ENCODE measurements at places on chromosomes 7 and 10.

- DNase-seq = no peak
Observed at GRCh38 chr10:74238031-74238431, 87.0 kb downstream of the ADK start.

- DNase-seq = no peak
Observed at GRCh38 chr7:122412441-122412840, 107.9 kb upstream of the FEZF1 start.

DNA sequence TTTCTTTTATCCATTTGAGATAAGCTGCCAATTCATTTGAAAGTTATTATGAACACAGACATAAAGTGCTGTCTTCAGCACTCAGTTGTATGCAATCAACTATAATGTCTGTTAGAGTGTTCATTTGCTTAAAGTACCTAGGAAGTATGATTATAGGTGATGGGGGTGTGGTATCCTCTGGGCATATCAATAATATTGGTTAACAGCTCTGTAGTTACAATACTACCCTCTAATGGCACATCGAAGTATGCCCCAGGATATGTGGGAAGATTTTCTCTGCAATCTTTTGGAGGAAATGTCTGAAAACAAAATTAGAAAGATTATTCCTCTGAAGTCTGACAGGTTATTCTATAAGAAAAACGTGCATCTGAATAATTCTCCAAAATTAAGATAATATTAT, 429.7 kb downstream of the ARL4A start:
- DNase-seq = no peak

GRCh38 chr7:26284995-26285632, 6.5 kb upstream of the SNX10 start:
- no peak for DNase-seq

DNA sequence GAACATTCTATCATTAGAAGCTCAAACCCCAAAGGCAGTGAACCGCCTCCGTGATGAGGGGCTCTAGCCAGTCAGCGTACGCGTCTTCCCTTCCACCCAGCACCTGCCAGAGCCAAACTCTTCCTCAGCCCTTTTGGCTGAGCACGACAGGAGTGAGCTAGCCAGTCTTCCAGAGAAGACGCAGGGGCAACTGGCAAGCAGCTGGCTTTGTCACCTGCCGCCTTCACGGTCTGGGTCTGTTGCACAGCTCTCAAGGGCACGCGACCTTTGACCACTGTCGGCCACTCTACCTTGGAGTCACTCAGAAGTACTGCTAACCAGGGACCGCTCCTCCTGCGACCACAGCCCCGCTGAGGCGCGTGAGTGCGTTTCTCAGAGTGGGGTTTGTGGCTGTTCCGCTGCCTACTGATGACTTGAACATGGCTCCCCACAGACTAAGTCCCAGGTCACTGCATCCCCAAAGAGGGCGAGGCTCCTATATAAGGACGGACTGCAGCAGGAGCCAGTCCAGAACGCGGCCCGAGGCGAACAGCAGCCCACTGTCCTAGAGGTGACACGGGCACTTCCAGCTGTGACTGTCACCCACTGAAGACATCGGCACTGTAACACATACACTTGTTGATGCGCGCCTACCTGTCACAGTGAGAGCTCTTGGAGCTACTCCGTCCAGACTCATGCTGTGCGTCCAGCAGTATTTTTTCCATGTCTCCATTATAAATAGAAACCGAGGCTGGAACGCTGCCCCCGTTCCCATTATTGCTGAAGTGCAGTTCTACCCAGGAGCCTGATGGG, 8.4 kb downstream of the BNIP3 start:
- DNase-seq = no peak

DNA sequence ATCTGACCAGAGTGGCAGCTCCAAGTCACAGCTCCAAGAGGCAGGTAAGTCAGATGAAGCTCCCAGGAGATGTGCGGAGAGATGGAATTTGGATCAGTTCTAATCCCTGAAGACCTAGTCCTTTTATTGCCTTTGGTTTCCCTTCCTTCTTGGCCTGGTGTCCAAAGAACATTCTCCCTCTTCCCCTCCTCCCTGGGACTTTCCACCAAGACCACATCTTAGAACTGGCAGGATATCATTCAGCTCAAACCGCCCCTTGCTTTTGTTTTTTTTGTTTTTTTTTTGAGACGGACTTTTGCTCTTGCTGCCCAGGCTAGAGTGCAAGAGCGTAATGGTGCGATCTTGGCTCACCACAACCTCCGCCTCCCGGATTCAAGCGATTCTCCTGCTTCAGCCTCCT, 190.8 kb downstream of the GFRA1 start:
- DNase-seq = no peak

DNA sequence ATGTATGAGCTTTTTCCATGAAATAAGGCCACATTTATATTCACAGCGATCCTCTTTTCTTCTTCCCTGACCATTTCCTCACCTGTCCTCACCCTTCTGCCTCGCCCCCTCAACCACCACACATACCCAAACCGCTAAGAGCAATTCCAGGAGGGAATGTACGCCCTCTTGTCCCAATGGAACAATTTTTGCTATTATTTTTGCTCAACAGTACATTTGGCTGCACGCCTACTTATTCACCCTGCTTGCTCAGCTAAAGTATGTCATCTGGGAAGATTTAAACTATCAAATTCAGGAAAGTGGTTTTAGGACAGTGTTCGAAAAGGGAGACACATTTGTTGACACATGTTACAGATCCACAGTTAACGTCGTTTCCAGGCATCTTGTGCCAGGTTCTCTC, 252.7 kb downstream of the NEBL start:
- no peak for DNase-seq

DNA sequence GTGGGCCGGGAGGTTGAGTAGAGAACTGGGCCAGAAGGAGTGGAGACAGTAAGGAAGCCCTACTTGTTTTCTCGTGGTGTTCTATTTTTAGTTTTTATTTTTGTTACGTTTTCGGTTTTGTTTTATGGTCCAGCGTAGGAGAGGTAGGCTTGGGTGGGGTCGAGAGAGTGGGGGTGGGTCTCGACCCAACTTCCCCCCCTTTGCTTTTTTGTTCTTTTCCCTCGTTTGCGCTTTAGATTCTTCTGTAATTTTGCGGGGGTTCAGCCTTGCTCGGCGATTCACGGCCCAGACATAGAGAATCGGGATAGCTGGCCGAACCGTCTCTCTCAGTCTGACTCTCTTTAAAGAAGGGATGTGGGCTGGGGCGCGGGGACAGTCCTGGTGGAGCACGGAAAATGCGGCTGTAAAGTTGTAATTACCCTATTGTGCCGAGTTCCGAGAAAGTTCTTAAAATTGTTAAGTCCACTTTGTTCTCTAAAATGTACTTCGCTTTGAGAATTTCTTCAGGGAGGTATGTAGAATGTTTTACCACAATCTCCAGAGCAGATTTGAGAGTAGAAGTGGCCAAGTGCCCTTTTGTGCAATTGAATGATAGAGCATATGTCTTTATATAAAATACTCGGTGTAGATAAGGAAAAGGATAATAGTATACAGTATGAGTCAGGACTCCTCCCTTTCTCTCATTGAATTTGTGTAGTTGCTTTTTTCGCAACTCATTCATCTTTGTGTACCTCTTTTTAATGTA, 816 bp downstream of the DMTF1 start:
- DNase-seq = no peak

DNA sequence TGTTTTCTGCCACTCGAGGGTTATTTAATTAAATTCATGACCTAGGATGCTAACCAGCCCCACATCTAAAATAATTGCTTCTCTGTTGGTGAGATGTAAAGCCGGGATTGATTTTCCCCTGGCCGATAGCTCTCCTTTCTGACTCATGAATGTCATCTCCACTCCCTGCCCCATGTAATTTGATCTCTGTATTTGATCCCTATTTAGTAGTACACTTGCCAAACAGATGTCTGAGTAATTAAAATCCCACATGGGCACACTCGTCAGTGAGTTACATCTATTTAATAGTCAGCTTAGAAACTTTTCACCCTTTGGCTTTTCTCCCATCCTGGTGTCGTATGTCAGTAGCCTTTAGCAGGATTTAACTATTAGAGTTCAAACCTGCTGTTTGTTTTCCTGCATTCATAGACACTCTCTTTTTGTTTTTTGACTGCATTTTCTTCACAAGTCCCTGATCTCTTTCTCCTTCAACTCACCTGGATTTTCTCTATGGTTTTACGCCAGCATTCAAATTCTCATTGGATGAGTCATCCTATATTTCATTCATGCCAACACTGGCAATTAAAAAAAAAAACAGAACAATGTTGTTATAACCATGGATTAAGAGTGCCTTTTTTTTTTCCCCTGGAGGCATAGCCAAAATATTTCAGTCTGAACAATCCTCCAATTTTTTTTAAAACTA, 82.7 kb downstream of the SPAG6 start:
- peak; percentile 91 for DNase-seq

DNA sequence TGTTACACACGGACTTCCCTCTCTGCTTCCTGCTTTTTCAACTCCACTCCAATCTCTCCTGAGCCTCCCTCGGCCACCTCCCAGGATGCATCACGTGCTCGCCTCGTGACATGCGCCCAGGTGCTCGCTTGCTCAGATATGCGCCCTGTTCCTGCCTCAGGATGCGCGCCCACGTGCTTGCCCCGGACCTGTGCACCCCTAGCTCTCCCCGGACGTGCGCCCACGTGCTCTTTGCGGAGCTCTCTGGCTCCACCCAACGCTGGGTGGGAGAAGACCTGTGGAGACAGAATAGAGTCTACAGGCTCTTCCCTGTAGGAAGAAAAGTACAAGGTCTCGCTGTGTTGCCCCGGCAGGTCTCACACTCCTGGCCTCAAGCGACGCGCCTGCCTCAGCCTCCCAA, 23.1 kb downstream of the PARD3 start:
- no peak for DNase-seq

GRCh38 chr7:155097338-155097737, 27.2 kb downstream of the HTR5A start:
- no peak for DNase-seq

DNA sequence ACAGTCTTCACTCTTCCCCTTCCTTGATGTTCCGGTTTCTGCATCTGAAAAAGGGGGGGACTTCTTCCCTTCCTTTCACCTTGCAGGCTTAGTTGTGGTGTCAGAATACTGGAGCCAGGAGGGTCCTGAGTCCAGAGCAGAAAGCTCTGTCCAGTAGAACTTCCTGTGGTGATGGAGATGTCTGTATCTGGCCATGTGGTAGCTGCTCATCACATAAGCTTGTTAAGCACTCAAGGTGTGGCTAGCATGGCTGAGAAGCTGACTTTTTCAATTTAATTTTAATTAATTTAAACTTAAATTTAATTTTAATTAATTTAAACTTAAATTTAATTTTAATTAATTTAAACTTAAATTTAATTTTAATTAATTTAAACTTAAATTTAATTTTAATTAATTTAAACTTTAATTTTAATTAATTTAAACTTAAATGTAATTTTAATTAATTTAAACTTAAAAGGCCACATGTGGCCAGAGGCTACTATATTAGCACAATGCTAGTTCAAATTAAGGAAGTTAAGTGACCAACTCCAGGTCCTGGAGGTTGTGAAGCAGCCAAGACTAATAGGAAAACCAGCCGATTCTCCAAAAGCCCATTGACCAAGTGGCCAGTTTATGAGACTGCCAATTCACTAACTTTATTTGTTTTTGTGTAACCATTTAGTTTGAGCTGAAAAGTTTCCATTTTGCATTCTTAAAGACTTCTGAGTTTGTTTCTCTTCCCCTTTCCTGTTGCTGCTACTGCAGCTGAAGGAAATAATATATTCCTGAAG, 16.3 kb downstream of the MSRB2 start:
- DNase-seq = no peak

- no peak for DNase-seq
Observed at GRCh38 chr10:118950190-118950680, 79.3 kb upstream of the NANOS1 start.

DNA sequence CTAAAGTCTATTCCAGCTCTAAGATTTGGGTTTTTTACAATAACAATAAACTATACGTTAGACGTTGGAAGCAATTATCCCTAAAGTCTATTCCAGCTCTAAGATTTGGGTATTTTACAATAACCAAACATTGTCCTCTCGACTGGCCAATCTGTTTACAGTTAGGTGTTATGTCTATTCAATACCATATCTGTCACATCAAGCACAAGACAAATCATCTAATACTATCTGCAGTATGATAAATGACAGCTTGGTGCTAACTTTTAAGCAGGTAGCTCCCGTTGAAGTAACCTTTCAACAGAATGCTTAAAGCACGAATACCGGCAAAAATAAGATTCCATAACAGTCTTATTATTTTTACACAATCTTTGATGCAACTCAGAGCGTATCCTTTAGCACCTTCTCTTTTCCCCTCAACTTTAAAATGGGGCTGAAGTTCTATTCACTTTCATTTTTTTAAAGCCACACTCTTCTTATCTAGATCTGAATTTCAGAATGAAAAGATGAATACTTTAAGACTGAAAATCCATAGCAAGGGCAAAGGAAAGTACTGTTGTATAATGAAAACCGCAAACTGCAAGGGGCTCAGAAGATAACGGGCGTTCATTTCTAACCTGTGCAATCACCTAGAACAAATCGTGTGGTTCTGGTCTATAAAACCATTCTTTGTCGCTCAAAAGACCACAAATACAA, 925 bp downstream of the H2AZ2 start:
- DNase-seq = no peak

DNA sequence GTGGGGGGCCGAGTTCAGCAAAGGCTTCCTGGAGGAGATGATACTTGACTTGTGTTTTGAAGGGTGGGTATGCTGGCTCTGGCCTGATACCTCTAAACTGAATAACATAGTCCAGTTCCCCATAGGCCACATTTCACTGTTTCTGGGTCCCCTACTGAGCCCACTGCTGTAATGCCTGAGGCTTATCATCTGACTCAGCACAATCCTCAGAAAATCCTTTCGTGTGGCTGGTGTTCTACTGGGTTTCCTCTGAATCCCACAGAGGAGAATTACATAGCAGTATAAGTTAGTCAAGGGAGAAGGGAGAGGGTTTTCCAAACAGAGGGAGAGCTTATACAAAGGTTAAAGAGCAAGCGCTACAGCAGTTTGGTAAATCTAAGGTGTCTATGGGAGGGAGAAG, 2.8 kb upstream of the R3HCC1L start:
- DNase-seq = no peak

- no peak for DNase-seq
Observed at GRCh38 chr10:121437596-121437995, 160.6 kb downstream of the FGFR2 start.

GRCh38 chr10:35465673-35466072, 129.4 kb downstream of the CCNY start:
- no peak for DNase-seq

DNA sequence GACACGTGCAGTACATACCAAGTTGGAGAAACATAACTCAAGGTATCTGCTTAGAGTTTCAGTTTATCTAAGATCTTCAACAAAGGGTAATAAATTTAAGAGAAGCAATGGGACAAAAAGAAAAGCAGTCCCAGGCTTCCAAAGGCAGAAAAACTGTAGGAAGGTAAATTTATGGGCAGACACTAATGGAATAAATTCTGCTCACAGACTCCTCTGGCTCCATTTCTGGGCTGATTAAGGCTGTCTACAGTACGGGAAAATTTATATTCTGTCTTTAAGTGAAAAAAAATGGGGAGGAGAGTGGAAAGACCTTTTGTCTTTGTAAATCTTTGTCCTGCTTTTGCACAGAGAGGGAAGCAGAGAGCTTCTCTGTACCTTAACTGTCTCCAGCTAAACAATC, 587.5 kb upstream of the IGFBP3 start:
- DNase-seq = no peak

GRCh38 chr7:129680400-129680799, 68.9 kb downstream of the NRF1 start:
- no peak for DNase-seq

Data from fibroblast of skin of left quadriceps (primary cell).